SK-N-SH (cell line): ENCODE measurements at places on chromosomes 3 and 15.
A peak's percentile ranks its signal among the peaks of the same experiment; 100 is the strongest.

DNA sequence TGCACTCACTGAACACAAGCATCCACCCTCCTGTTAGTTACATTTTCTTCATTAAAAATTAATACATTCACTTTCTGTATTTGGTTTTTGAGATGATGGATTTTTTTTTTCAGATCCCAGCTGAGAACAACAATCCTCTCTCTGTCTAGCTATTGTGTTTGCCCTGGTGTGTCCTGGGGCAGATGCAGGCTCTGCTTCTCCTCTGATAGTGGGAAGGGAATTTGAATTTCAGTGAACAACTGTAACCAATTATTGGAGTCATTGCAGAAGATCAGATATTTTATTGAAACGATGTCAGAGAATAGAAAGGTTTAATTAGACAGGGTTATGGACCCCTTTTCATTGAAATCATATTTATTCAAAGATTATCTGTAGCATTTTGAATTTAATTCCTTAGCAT lies 33.1 kb upstream of the RYR3 start:
- peak; percentile 63 for DNase-seq

- DNase-seq: no peak
These were observed 42.2 kb upstream of the GNB5 start for GRCh38 chr15:52233405-52233804.

GRCh38 chr3:18791182-18791581 lies 357.1 kb upstream of the KCNH8 start:
- no peak for DNase-seq

GRCh38 chr15:51737522-51738305 lies at the start of gene LYSMD2:
TSS of gene LYSMD2 (minus strand) at chr15:51737655. CDS start at chr15:51737622, 33 bp downstream.
- peak; percentile 87 for DNase-seq

DNA sequence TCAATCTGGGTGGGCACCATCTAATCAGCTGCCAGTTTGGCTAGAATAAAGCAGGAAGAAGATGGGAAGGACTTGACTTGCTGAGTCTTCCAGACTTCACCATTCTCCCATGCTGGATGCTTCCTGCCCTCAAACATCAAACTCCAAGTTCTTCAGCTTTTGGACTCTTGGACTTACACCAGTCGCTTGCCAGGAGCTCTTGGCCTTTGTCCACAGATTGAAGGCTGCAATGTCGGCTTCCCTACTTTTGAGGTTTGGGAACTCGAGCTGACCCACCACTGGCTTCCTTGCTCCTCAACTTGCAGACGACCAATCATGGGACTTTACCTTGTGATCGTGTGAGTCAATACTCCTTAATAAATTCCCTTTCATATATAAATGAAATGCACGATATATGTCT lies 8.6 kb upstream of the LIPC start:
- no peak for DNase-seq

DNA sequence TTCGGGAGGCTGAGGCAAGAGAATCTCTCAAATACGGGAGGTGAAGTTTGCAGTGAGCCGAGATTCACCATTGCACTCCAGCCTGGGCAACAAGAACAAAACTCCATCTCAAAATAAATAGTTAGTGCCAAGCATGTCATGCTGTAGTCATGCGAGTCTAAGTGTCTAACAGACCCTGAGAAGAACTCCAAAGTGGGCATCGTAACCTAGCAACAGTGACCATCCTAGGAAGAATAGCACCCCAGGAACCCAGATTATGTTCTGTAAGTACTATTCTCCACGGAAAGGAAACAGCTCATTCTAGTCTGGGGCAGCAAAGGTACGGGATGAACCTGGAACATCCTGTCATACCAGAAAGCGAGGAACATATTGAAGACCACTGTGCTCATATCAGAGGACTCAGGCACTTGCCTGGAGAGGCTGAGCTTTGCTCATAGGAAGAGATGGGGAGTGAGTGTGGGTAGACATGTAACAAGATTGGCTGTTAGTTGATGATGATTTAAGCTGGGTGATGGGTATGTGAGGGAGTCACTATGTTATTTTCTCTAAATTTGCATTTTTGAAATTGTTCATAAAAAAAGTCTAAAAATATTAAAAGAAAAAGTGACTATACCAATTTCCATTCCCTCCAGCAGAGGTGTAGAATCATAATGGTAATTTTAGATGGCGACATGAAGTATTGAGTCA lies 31.7 kb downstream of the BCL2L10 start:
- no peak for DNase-seq

DNA sequence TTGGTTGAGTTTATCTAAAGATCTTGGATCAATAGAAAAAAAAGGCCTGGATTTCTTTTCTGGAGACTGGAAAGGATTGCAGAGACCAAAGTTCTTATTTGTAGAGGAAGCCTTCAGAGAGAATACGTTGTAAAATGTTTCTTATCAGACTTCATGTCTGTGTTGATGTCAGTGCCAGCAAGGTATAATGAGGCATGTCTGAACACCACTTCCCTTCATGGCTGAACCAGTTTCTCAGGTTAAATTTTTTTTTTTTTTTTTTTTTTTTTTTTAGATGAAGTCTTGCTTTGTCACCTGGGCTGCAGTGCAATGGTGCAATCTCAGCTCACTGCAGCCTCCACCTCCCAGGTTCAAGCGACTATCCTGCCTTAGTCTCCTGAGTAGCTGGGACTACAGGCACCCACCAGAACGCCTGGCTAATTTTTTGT lies 17.8 kb upstream of the ZNF774 start:
- DNase-seq: no peak

- DNase-seq: no peak
These were observed at the start of gene SH2D7 for GRCh38 chr15:78092261-78093041. TSS of gene SH2D7 (plus strand) at chr15:78092561. CDS start at chr15:78092585, 24 bp downstream.
